DMS79 treated with DMSO at 0.1 percent for 48 hours (cell line): ENCODE measurements at places on chromosomes 1 and 21.

DNA sequence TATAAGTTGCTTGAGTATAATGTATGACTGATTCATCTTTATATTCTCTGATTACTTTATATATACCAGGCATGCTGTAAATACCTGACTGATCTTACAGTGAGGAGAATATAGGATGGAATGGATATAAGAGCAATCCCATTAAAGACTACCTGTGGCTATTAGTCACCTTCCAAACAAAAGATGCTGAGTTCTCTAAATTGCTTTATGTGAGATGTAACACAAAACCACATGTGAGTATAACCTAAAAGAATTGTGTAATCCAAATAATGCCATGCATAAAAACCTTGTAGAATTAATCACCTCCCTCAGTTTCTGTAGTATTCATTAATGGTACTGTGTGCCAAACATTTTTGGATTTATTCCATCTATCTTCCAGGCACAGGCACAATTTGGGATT is 134.6 kb upstream of the LRRC7 start:
- no peak for DNase-seq

DNA sequence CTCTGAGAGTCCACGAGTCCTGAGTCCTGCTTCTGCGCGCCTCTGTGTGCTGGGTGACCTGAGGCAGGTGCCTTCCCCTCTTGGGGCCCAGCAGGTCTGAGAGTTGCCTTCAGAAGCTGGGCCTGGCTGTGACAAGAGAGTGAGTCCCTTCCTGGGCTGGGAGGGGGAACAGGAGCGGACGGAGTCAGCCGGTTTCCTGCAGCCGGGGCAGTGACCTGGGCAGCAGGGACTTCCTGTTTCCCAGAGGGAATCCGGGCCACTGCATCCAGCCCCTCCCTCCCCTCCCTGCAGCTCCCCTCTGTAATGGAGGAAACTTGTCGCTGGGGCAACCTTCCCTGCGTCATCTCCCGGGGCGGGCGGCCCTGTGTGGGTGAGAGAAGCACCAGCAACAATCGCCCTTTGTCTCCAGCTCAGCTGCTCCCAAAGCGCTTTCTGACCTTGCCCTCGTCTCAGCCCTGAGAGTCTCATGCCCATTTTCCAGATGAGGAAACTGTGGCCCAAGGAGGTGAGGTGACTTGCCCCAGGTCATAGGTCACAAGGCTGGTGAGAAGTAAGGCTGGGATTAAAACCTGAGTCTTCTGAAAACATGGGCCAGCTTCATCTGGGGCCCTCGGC is 61.1 kb downstream of the SDC3 start:
- no peak for DNase-seq

DNA sequence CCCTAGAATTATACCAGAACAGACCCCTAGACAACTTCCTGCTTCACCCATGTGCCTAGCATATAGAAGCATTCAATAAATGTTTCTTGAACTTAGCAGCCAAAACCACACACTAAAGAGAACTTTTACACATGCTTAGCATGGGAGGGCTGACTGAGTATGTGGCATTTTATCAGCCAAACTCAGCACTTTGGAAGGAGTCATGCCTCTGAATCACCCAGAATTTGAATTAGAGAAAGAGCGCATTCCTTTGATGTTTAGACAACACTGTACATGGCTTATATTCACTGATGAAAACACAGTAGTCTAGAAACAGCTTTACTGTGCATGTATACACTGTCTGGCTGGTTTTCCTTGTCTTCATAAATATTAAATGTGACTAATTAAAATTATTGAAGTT is 26.1 kb downstream of the SPAG17 start:
- no peak for DNase-seq

DNA sequence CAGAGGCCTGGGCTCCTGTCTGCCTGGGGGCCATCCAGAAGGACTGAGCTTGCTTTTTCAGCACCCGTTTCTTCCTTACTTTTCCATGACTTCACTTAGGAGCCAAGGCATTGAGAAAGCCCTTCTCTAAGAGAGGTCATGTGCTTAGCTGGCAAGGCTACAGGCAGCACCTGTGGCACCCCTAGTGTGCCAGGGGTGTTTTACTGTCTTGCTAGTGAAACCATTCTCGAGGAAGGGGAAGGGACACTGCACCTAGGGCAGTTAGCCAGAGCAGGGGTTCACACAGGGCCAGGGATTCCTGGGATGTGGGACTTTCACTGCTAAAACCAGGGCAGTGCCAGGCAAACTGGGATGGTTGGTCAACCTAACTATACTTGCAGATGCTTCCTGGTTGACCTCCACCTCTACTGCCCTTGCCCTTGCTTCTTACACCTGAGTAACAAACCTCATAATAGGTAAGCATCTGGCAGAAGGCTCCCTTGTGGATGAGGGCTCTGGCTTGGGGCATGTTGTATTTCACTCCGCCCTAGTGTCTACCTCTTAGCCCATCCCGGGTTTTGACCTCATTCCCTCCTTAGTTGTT is 69.2 kb downstream of the NOS1AP start:
- DNase-seq: no peak

DNA sequence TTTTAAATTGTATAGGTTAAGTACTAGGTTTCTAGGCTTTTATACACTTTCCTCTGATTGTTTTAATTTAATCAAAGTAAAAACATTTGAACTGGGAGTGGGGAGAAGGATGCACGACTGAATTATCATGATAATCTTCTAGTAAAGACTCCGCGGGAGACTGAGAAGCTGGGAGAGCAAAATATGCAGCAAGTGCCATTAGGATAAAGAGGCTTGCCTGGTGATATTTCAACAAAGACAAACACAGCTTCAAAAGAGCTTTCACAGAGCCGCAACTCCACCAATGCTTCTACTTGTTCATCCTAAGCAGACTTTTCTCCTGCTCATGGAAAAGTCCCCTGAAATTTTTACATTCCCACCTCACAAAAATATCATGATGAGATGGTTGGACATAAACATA is 239.0 kb upstream of the PTBP2 start:
- no peak for DNase-seq
